NCI-H524 (cell line): ENCODE measurements at places on chromosomes 5 and 9.

GRCh38 chr9:19469271-19469670 lies 60.5 kb downstream of the ACER2 start:
- DNase-seq: no peak

GRCh38 chr5:34854459-34855174 lies 15.7 kb downstream of the TTC23L start:
- DNase-seq: no peak

DNA sequence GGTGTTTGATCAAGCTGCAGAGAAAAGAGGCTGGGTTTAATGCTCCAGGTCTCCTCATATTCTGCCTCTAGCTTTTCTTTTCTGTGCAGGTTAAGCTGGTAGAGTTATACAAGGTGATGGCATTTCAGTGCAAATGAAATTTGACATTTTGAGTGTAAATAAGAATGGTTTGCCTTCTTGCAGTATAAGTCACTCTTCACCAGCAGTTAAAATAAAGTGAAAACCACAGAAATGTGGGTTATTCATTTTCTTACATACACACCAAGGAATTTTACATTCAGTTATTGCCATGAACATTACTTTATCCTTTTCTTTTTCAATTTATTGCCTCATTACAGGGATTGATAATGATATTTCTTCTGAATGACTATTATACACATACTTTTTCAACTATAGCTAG lies 337.5 kb upstream of the PCSK5 start:
- DNase-seq: no peak

DNA sequence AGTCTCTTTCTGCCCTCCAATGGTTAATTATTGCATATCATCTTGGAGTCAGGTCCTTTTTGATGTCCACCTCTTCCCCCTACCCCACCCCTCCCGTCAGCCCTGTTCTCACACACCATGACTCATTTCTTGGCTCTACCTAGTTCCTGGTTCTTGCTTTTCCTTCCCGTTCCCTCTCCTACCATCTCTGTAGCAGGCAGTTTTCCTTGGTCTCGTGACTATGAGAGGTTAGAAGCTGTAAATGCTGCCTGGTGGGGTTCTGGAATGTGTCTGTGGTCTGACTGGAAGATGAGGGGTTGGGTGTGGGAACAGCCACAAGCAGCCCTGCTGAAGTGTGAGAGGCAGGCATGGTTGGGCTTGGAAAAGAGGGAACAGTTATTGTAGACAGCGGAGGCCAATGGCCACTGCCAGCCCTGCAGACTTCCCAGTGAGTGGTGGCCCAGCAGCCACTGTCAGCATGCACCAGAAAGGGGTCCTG lies 18.2 kb downstream of the SLC22A5 start:
- no peak for DNase-seq

- no peak for DNase-seq
Measured at GRCh38 chr5:51271261-51271660, 112.0 kb upstream of the ISL1 start.
